Stimulated activated effector memory CD8-positive, alpha-beta T cell treated with anti-CD3 and anti-CD28 coated beads, Interleukin-12 subunit alpha, Interleukin-12 subunit beta, amount 100 ng/mL, for 72 hours (primary cell): ENCODE measurements at places on chromosomes 12 and 14.

- no peak for DNase-seq
Measured at GRCh38 chr12:1716911-1717310, 26.0 kb downstream of the ADIPOR2 start.

DNA sequence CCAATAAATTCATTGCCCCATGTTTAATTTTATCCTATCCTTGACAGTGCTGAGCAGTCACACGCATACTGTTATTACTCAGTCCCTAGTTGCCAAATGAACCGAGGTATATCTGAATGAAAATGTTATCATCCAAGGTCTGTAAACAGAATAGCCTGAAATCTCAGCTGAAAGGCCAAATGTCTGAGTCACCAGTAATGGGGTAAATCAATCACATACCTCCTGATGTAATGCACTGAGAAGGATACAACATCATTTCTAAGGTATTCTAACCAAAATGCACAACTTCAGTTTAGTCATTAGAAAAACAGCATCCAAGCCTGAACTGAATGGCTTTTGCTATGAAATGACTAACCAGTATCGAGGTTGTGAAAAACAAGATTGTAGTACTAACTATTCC is 228.6 kb downstream of the DPF3 start:
- no peak for DNase-seq

DNA sequence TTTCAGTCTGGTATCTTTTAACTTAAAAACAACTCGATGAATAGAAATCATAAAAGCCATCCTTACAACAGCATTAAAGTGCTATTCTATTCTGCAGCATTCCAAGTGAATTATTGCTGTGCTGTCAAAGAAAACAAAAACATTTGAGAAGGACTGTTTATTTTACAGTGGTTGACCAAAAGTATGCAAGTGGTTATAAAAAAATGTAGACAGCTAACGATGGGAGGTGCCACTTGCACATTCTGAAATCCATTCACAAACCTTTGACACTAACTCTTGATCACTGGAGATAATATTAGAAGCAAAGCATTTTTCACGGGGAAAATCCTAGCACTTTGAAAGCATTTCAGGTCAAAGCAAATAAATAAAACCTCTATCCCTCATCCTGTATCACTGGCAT is 55.6 kb downstream of the HMGA2 start:
- DNase-seq = no peak

- no peak for DNase-seq
Measured at GRCh38 chr14:73180385-73180805, 44.1 kb downstream of the PSEN1 start.

GRCh38 chr12:75632442-75632841 is 121.0 kb upstream of the KRR1 start:
- no peak for DNase-seq
